ENCODE measurements at places on chromosomes 4 and X. TPM values are rescaled to one million over a fixed set of nuclear protein-coding genes. Genes with fewer than 3 reads are reported as not detected.
A peak's percentile ranks its signal among the peaks of the same experiment; 100 is the strongest.

TMEM156 gene
- total RNA-seq, result 0.18 TPM

BGN gene
- total RNA-seq, result 133 TPM

- DNase-seq, result no peak
Measured at GRCh38 chr4:185534866-185535611, at the start of gene PDLIM3. Gene PDLIM3, minus strand, starts transcription at chr4:185535507. Its CDS starts 73 bp downstream, at chr4:185535434.

- no peak for DNase-seq
Measured at GRCh38 chr4:2073808-2074481, 14.8 kb downstream of the NAT8L start.

GRCh38 chrX:115561605-115562479, 868 bp downstream of the PLS3 start:
- peak; percentile 40 for DNase-seq
